ENCODE measurements at places on chromosomes 6 and 20.
A peak's percentile ranks its signal among the peaks of the same experiment; 100 is the strongest.

GRCh38 chr20:2745936-2746635 lies 53.5 kb downstream of the EBF4 start:
- no peak for DNase-seq

DNA sequence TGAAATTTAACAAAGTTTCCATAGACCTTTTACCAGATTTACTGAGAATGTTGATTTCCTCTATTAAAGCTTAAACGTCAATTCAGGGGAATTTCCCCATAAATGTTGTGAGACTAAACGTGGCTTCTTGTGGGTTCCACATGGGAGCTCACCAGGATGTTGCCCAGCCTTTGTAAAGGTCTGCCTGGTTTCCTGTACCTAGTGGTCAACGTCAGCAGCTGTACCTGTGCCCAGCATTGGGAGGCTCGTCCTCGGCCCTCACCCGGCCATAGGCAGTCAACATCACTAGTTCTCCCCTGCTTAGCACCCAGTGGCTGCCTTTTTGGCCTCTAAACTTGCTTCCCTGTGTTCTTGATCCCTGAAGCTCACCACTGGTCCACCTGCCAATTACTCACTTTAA lies 22.1 kb upstream of the CD83 start:
- DNase-seq: no peak

DNA sequence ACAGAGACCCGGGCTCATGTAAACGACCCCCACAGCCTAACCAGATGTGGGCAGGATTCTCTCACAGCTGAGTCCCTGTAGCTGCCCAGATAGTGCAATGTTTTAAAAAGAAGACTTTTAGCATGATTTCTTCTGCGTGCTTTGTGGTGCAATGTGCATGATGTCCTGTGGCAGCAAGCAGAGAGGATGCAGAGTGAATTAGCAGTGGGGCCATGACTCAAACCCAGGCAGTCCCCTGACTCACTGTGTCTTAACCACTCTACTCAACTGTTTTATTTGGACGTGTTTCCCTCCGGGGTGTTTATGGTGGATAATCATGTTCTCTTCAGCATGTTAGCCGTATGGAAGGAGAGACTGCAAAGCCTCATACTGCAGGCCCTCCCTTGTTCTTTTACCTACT lies 247.9 kb downstream of the SLC24A3 start:
- no peak for DNase-seq

- no peak for DNase-seq
These were observed 54.3 kb downstream of the SLC23A2 start for GRCh38 chr20:4946986-4947385.

GRCh38 chr20:59177266-59178250 lies 13.9 kb downstream of the ZNF831 start:
- DNase-seq: no peak

GRCh38 chr6:102389994-102390393 lies 996.5 kb downstream of the GRIK2 start:
- DNase-seq: no peak

GRCh38 chr6:80158478-80158989 lies 52.1 kb downstream of the BCKDHB start:
- DNase-seq: no peak

DNA sequence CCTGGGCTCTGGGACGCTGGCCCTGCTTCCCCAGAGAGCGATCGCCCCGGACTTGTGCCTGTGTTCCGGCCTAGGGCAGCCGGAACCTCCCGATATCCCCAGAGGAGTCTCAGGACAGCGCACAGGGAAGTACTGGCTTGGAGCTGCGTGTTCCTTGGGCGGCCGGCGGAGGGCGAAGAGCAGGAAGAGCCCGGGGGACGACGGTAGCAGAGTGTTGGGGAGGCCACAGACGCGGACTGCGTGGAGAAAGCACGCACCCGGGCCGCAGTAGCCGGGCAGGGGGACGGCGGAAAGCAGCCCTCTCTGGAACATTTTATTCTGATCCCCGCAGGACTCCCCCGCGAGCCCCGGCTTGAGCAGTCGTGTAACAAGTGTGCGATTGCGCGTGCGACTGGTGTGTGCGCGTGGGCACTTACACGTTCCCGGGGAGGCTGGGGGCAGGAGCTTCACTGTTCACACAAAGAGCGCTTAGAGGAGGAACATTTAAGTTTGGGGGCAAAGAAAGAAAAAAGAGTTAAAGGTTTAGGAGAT lies 36.1 kb downstream of the NCR2 start:
- DNase-seq: peak; percentile 5

GRCh38 chr20:5030348-5031205 lies 29.3 kb upstream of the SLC23A2 start:
- DNase-seq: no peak

- DNase-seq: no peak
These were observed 188.3 kb downstream of the SASH1 start for GRCh38 chr6:148530976-148531375.

GRCh38 chr20:35387334-35387733 lies 24.4 kb downstream of the UQCC1 start:
- peak; percentile 43 for DNase-seq

DNA sequence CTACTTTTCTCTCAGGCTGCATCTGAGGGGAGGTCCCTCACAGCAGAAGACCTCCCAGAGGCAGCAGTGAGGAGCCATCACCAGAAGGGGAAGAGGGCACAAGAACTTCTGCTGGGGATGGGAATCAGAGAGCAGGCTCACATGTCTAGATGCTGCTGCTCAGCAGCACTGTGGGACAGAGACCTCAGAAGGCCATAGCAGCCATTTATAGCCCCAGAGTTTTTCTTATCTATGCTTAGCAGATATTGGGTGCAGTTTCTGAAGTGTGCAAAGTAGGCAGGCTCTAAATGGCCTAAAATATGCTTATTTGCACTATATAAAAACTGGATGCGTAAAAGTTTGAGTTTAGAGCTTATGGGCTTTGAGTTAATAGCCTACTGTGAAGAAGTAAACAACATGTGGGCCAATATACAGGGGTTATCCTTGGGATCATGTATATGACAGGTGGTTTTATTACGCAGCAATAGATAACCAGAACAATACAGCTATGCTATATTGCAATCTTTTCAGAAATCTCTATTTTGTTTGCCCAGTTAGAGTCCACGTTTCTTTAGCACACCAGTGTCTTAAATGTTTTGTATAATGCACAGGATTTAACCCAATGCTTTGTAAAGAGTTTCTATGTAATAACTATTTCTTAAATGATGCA lies 60.2 kb upstream of the TMEM244 start:
- DNase-seq: no peak

- no peak for DNase-seq
These were observed 61.8 kb downstream of the GCNT2 start for GRCh38 chr6:10582774-10583508.

DNA sequence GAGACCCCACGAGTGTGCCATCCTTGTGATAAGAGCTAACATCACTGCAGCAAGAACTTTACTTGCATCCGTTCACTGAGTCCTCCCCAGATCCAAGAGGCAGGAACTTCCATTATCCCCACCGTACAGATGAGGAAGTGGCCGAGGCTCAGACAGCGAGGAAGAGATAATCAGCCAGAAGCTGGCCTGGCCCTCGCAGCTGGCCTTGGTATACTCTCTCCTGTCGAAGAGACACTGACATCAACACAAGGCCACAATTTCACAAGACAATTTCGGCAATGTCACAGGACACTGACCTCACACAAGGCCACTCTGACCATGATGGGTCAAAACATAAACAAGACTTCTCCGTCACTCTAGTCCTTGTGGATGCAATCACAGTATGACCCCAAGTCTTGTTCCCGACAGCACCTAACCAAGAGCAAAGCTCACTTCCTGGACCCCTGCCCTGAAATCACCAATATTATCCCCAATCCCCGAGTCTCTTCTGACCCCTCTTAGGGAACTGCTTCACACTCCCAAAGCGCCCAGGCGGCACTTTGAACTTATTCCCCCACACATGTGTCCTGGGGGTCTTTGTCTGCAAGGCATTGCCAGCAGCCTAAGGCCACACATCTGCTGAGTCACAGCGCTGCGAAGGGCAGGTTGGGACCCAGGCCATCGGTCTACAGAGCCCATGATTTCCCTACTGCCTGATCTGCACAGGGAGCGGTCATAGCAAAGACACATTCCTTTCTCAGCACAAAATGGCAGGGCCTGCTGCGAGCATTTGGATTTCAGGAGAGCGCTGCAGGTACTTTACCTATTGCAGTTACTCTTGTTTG lies 14.8 kb upstream of the VAPB start:
- DNase-seq: no peak

DNA sequence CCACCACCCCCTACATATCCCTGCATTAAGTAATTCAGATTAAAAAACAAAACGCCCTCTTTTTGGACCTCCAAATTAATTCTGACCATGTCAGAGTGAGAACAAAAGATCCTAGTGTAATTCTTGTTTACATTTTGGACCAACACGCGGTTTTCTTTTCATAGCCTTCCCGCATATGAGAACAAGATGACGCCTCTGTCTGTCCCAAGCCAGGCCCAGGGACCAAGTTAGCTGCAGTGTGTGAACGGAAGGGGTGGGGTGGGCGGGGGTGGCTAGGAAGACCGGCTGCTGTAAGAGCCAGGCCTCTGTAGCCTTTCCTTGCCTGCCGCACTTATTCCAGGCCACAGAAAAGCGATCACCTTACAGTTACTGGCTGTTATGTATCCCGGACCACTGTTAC lies 68.0 kb downstream of the PLCG1 start:
- DNase-seq: no peak

DNA sequence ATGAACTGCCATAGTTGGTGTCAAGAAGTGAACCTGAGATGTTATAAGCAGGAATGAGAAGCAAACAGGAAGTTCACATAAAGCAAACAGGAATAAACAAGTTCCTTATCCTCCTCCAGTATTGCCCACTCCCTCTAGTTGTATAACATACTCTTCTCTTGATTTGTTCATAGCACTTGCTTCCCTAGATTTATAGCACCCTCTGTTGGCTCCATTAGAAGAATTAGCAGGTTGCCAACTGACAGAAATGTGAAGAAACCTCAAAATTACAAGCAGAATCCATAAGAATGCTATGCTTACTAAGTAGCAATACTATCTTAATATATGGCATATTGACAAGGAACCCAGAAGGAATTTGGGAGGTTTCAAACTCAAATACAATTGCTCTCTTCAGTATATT lies 195.4 kb downstream of the TBX18 start:
- no peak for DNase-seq

GRCh38 chr6:52027699-52028098 lies 59.7 kb downstream of the PKHD1 start:
- no peak for DNase-seq

GRCh38 chr6:82348130-82348529 lies 15.5 kb upstream of the TPBG start:
- no peak for DNase-seq

- no peak for DNase-seq
These were observed 118.8 kb upstream of the FAM184A start for GRCh38 chr6:119197271-119197670.

GRCh38 chr6:163570579-163571231 lies 156.2 kb downstream of the QKI start:
- DNase-seq: no peak

GRCh38 chr6:18436341-18436740 lies 49.2 kb downstream of the RNF144B start:
- DNase-seq: no peak

DNA sequence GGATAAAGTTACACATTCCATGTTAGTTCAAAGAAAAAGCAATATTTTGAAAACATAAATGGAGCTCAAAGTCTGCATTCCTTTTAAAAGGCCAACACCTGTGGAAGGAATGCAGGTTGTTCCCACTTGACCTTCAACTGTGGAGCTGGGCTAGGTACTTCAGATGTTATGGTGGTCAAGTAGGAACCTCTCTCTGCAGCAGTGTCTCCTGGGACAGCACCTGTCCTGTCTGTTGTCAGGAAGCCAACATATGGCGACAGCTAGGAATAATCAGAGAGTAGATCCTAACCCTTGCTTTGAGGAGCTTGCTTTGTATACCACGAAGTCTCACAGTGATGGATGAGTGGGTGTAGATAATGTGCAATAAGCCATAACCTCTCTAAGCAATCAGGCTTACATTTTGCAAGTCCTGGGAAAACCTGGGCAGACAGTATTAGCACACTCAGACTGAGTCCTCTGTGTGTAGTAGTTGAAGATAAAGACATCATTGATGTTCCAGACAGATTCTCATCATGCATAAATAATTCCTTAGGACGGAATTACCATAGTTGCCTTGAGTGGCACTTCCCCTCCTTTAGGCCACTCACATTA lies 347.5 kb downstream of the PRL start:
- peak; percentile 78 for DNase-seq
